ENCODE measurements at places on chromosomes 6 and 20.

- no peak for DNase-seq
Measured at GRCh38 chr6:129882510-129883023, 21.5 kb upstream of the TMEM244 start.

DNA sequence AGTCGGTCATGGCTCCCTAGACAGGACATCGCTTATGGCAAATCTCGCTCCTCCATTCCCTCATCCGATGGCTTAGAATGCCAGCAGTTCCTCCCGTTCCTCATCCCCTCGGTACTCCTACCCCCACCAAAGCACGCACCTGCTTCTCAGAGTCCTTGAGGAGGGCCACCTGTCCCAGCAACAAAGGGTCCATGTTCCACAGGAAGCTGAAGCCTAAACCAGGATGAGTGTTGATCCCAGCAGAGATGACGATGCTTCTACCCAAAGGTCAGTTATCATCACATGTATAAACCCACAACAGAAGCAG is 111.2 kb downstream of the THBS2 start:
- no peak for DNase-seq

DNA sequence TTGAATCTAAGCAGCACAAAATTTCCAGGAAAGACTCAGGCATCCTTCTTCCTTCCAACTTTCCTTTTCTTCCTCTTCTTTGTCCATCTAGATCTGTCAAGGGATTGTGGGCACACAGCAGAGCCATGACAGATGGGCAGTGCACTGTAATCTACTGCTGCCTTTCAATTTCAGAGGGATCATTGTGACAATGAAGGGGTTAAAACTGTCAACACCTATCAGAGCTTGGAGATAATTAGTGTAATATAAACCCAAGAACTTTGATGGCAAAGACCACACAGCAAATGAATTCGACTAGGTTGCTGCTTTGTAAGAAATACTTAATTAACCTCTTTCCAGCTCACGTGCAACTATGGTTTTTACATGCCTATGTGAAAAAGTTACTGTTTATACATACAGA is 55.0 kb downstream of the SAMD5 start:
- no peak for DNase-seq

DNA sequence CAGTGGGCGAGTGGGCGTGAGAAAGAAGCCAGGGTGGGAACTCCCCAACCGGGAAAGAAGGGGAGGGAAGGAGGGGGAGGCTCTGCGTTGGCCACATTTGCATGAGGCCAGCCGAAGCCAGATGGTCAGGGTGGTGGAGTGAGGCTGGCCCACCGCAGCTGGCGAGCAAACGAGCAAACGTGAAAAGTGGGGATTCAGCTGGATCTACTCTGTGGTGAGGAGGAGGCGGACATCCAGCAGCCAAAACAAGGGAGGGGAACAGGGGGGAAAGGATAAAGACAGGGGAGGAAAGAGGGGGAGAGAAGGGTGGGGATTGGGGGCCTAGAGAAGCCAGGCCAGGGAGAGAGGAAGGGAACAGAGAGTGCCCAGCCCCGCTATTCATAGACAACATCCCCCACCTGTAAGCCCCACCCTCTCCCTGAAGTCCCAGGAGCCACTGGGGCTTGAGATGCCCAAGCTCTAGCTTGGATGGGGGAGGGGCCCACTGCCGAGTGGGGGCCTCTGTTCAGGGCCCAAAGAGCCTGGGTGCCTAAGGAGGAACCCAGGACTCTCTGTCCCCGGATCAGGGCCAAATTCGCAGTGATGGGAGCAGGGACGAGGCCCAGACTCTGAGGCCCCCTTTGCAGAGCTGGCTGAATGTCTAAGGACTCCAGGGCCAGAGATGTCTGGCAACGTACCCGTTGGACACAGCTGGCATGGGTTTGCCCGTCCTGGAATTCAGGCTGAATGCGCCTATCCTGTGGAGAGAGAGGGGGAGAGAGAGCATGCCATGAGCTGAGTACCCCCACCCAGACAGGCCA is 45.1 kb downstream of the CPNE5 start:
- no peak for DNase-seq

GRCh38 chr20:14829906-14830305 is 492.5 kb upstream of the FLRT3 start:
- DNase-seq = no peak

- DNase-seq = no peak
Measured at GRCh38 chr6:6058054-6058444, 51.3 kb upstream of the NRN1 start.

- no peak for DNase-seq
Measured at GRCh38 chr6:37463110-37463509, 30.1 kb downstream of the CMTR1 start.

- no peak for DNase-seq
Measured at GRCh38 chr20:38072898-38073297, 39.4 kb downstream of the RPRD1B start.

- no peak for DNase-seq
Measured at GRCh38 chr6:105161421-105161820, 18.4 kb downstream of the POPDC3 start.

- no peak for DNase-seq
Measured at GRCh38 chr6:78340755-78341154, 526.6 kb upstream of the IRAK1BP1 start.
